ENCODE measurements at places on chromosomes 5 and 9. TPM values are rescaled to one million over a fixed set of nuclear protein-coding genes. Genes with fewer than 3 reads are reported as not detected.

PCDHB5 gene
- total RNA-seq, result 1.3 TPM

SURF2 gene
- total RNA-seq, result 36.8 TPM

NDST1 gene
- total RNA-seq, result 76.5 TPM

- no peaks in the 10 kb centered on the region for H3K4me1 ChIP-seq
- H3K27me3 ChIP-seq, result no peaks in the 10 kb centered on the region
- no peak for DNase-seq
- no peaks in the 10 kb centered on the region for H3K36me3 ChIP-seq
These were observed 879.8 kb upstream of the DMAC1 start for GRCh38 chr9:8679371-8679822.

GRCh38 chr5:178349625-178350353 lies 117.2 kb upstream of the PHYKPL start:
- no peak overlapping the region for H3K27ac ChIP-seq
- no peaks in the 10 kb centered on the region for H3K4me1 ChIP-seq
- no peak overlapping the region for H3K4me3 ChIP-seq
- H3K36me3 ChIP-seq, result no peaks in the 10 kb centered on the region
- H3K27me3 ChIP-seq, result no peaks in the 10 kb centered on the region
- DNase-seq, result no peak

DNA sequence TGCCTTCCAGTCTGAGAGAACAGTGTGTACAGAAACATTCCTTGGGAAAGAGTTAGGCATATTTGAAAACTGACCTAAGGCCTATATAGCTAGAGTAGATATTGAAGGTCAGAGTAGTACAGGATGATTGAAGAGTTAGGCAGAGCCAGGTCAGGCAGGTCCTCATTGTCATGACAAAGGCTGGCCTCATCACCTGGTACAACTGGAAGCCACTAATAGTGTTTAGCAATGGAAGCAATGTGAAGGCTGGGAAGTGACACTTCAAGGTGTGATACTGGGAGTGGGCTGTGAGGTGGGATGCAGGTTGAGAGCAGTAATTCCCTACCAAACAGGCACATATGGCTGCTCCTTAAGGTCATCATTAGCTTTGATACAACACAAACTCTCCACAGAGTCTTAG lies 123.6 kb upstream of the CCNH start:
- H3K4me1 ChIP-seq, result no peaks in the 10 kb centered on the region
- H3K4me3 ChIP-seq, result no peak overlapping the region
- H3K36me3 ChIP-seq, result no peaks in the 10 kb centered on the region
- H3K27me3 ChIP-seq, result no peaks in the 10 kb centered on the region
- H3K27ac ChIP-seq, result no peak overlapping the region
- DNase-seq, result no peak

GRCh38 chr5:43400082-43400481 lies 12.1 kb downstream of the CCL28 start:
- no peaks in the 10 kb centered on the region for H3K4me1 ChIP-seq
- no peak overlapping the region for H3K27ac ChIP-seq
- DNase-seq, result no peak
- H3K36me3 ChIP-seq, result no peaks in the 10 kb centered on the region

DNA sequence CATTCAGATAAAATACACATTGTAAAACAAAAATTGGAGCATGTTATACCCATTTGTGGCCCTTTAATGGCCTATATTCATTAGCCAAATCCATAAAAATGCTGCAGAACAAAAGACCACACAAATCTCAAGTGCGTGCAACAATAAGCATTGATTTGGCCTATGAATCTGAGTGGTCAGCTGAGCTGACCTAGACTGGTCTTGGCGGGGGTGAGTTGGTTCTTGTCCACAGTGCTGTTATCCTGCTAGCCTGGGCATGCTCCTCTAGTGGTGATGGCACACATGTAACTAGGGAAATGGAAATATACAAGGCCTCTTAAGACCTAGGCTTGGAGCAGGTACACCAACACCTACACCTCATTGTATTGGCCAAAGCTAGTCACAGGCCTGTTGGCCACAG lies 122.2 kb upstream of the TBCA start:
- H3K4me3 ChIP-seq, result no peak overlapping the region
- H3K27me3 ChIP-seq, result no peaks in the 10 kb centered on the region
- no peaks in the 10 kb centered on the region for H3K36me3 ChIP-seq
- H3K4me1 ChIP-seq, result peaks cover 8% of the 10 kb centered on the region
- DNase-seq, result no peak

DNA sequence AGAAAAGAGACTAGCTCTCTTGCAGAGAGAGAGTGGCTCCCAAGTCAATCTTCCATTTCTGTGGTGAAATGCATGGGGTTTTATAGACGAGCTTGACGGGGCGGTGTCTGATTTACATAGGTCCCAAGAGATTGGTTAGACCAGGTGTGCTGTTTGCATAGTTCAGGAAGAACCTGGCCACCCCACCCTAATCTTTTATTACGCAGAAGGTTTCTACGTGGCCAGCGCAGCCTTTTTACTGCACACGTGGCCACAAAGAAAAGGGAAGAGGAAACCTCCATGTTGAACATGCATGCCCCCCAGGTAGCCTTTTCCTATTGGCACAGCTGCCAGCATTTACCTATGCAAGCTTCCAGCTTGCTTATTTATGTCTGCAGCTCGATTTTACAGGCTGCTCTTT lies 92.1 kb downstream of the CAVIN4 start:
- H3K36me3 ChIP-seq, result no peaks in the 10 kb centered on the region
- no peak overlapping the region for H3K27ac ChIP-seq
- no peak for DNase-seq
- H3K4me1 ChIP-seq, result no peaks in the 10 kb centered on the region
- no peak overlapping the region for H3K4me3 ChIP-seq
